Stimulated activated CD4-positive, alpha-beta T cell treated with anti-CD3 and anti-CD28 coated beads, Interleukin-1b, Interleukin-23, amount 100 ng/mL, for 1 hour (primary cell): ENCODE measurements at places on chromosomes 2 and 18.

- no peak for DNase-seq
Measured at GRCh38 chr18:949724-950631, 45.3 kb downstream of the ADCYAP1 start.

DNA sequence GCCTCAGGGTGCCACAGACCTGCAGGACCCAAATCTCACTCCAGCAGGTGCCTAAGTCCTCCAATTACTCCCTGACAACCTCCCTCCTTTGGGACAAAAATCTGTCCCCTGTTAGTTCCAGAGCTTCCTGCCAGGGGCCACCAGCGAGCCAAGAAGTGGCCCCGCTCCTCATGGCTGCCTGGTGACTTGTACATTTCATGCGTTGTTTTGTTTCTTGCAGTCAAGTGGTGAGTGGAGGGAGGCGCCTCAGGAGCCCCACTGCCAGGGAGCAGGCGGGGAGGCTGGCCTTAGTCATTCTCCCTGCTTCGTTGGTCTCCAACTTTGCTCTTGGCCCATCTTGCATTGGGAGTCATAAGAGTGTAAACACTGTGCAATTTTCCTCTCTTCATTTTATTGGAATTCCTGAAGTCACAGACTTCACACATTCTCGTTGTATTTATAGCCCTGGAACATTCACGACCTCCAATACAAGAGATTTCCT is 81.3 kb downstream of the KCNF1 start:
- DNase-seq = no peak

DNA sequence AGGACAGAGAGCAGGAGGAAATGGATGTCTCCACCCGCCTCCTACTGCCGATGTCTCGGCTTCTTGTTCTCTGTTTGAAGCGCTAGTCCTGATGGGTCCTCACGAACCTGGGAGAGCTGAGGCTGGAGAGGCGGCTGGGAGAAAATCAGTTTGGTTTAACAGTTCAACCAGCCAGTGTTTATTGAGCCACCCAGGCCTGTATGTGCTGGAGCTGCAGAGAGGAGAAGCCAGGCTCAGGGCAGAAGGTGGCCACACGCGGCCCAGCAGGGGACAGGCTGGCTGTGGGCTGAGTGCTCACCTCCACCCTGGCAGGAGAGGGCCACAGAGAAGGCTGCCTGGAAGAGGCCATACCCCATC is 202.1 kb downstream of the CYP26B1 start:
- no peak for DNase-seq

GRCh38 chr2:20148426-20148922 is 76.5 kb downstream of the SDC1 start:
- no peak for DNase-seq

GRCh38 chr2:8242739-8243138 is 439.1 kb upstream of the ID2 start:
- DNase-seq = no peak

DNA sequence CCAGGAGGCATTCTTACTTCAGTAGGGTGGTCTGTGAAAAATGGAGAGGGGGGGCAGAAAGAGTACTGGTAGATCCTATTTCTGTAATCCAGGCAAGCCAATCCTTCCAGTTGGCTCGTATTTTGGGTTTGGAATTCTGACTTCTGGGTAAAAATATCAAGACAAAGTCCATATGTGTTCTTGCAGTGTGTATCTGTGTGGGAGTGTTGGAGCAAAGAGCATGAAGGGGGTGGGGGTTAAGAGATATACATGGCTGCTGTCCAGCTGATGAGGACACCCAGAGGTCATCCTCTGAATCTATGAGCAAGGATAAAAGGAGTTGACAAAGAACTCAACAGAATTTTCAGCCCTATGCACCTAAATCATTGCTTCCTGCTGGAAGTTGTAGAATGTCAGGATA is 375.8 kb upstream of the PIK3C3 start:
- DNase-seq = no peak

DNA sequence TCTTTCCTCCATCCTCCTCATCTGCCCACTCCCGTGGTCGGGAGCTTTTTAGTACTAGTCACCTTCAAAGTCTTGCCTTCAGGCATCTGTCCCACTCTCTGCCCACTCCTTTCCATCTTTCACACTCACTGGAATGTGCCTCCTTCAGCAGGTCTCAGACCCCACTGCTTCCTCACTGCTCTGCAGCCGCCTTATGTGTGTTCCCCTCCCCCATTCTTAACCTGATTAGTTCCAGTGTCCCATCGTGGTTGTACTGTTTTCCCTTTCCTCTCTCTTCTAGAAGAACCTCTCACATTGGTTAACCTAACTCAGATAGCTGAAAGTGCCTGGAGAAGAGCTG is 3.0 kb downstream of the ARMC9 start:
- no peak for DNase-seq

- no peak for DNase-seq
Measured at GRCh38 chr18:64720781-64721464, 572.0 kb upstream of the LINC00305 start.

DNA sequence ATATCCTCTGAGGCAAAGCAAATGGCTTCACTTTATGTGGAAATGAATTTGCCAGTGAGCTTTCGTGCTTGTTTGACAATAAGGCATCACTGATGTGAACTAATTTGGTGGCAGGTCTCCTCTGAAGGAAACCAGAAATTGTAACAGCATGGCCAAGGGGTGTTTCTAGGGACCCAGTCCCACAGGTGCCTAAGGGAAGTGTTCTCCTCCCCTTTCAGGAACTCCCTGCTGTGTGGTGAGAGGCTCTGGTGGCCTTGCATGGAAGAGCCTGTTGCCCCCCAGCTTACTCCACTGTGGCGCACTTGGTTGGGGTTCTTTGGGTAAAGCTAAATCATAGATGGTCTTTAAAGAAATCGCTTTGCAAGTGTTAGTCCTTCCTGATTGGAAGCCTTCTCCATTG is 20.4 kb downstream of the RAB12 start:
- DNase-seq = no peak

DNA sequence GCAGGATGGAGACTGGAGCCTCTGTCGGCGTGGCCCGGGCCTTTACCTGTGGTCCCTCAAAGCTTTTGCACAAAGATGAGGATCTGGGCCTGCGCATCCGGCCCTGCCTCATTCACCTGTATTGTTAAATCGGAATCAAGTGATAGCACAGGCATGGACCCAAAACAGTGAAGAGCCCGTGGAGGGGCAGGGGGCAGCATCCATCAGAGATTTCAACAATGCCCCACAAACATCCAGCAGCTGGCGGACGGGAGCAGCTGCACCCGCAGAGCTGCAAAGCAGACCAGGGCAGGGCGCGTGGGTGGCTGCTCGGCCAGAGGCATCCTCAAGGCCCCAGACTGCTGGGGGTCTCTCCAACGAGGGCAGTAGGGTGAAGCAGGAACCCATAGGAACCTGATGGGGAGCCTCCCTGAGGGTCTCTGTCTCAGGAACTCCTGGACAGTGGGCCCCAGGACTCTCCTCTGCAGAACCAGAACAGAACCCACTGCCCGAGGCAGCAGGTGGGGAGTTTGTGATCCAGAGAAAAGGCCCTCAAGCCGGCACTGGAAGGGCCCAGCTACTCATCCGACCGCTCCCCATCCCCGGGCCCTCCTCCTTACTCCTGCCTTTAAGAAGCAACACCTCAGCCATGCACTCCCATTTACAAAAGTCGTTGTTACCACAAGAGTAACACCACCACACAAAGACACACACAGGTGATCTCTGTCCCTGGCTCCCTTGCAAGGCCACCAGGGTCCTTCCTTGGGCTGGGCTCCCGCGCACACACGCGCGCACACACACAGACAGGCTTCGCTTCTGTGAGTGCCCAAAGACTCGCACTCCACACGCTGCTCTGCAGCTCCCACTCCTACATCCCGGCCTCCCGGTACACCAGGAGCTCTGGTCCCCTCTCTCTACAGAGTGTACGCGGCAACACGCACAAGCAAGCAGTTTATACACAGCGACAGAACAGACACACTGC is 28.8 kb downstream of the HDAC4 start:
- no peak for DNase-seq

DNA sequence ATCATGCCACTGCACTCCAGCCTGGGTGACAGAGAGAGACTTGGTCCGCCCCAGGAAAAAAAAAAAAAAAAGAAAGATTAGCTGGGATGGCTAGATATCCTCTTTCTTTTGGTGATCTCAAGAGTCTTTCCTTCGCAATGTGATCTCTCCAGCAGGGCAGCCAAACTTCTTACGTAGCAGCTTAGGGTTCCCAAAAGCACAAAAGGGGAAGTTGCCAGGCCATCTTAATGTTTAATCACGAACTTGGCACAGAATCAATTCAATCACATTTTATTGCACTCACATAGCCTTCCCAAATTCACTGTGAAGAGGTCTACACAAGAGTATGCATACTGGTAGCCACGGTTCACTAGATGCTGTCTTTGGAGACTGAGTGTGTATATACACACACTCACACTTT is 53.1 kb downstream of the VIL1 start:
- DNase-seq = no peak
